ENCODE measurements at places on chromosomes 4 and X.

DNA sequence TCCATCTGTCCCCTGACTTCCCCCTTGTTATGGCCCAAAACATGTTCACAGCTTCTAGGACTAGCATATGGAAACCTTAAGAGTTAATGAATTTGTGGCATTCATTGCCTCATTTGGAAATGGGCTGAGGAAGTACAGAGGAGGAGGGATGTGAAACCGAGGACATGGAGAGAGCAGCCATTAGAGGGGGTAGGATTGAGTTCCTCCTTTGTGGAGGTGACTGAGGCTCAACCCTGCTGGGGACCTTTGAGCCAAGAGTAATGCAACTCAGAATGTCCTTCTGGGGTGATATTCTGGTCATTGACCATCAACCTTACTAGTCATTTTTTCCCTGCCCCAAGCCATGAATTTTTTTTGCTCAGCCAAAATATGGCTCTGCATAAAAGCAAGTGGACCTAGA, 109.4 kb downstream of the ZNF518B start:
- no peak for DNase-seq

DNA sequence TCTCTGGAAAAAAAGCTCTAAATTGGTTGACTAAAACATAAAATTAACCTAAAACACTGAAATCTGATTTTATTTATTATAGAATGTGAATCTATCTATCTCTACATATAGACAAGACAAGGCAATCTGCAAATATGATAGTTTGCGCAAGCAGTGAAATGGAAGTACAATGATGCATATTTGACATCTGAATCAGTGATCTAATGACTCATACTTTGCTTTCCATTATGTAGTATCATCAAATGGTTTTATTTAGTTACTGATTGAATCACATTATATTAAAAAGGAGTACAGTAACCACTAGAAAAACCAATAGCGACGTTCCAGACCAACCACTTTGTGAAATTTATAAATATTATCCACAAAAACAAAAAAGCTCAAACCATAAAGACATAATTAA, 1969.3 kb downstream of the PCDH7 start:
- no peak for DNase-seq

DNA sequence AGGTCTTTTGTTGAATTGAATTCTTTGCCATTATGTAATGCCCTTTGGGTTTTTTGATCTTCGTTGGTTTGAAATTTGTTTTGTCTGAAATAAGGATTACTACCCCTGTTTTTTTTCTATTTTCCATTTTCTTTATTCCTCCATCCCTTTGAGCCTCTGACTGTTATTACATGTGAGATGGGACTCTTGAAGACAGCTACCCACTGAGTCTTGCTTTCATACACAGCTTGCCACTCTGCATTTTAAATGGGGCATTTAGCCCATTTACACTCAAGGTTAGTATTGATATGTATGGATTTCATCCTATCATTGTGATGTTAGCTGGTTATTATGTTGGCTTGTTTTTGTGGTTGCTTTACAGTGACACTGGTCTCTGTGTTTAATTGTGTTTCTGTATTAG, 736.2 kb upstream of the GRID2 start:
- DNase-seq = no peak

GRCh38 chr4:68732653-68733466, 62.4 kb upstream of the UGT2B15 start:
- DNase-seq = no peak

- DNase-seq = no peak
Measured at GRCh38 chrX:139929876-139930275, 3.0 kb downstream of the ATP11C start.

All from LNCaP clone FGC (cell line).